ENCODE measurements at places on chromosomes 2 and 18.

- DNase-seq: no peak
Measured at GRCh38 chr2:189625636-189626035, 35.6 kb upstream of the ASNSD1 start.

DNA sequence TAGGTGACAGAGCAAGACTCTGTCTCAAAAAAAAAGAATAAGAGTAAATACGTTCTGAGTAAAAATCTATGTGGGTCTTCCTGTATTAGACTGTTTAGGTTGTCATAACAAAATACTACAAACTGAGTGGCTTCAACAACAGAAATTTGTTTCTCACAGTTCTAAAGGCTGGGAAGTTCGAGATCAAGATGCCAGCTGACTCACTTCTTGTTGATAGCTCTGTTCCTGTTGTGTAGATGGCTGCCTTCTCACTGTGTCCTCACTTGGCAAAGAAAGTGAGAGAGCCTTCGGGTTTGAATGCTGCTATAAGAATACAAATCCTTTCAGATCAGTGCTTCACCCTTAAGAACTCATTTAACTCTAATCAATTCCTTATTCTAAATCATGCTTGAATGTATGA lies 430.0 kb upstream of the VWC2L start:
- DNase-seq: no peak

DNA sequence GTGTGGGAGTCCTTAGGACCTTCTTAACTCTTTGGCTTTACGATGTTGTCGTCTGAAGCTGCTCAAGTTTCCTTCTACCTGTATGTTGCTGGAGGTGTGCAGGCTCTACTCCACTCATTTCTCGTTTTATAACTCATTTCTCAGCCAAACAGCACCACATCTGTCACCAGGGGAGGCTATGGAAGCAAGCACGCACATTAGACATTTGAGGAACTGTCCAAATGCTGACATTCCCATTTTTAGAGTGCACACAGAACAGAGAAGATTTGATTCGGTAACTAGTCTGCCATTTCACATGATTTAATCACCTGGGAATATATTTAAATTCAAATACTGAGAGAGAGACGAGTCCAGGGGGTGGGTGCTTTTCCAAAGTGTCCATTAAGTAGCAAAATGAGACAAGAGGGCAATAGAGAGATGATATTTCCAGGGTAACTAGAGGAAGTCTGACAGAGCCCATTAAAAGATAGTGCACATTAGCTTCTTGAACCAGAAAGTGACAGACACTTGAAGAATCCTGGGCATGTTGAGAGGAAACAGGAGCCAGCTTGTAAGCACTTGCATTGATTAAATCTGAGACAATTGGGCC lies 793.3 kb downstream of the TDRD15 start:
- DNase-seq: no peak

- DNase-seq: no peak
Measured at GRCh38 chr2:48906633-48907032, 151.1 kb upstream of the LHCGR start.

GRCh38 chr18:4455113-4455811 lies at the start of gene DLGAP1:
TSS of gene DLGAP1 (minus strand) at chr18:4455307.
- DNase-seq: no peak

DNA sequence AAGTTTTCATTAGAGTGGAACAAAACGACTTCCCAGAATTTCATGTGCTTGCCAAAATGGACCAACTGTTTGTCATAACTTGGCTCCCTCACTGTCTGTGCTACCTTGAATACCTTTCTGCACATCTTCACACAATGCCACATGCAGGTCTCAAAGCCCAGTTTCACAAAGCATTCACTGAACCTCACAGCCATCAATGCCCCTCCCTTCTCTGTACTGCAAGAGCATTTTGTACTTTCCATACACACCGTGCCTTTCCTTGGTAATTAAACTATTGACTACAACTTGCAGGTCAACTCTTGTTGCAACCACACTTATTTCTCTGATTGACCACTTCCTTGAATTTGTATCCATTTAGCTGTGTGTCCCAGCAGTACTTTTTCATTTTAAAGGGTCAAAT lies 50.5 kb downstream of the PAX3 start:
- DNase-seq: no peak

DNA sequence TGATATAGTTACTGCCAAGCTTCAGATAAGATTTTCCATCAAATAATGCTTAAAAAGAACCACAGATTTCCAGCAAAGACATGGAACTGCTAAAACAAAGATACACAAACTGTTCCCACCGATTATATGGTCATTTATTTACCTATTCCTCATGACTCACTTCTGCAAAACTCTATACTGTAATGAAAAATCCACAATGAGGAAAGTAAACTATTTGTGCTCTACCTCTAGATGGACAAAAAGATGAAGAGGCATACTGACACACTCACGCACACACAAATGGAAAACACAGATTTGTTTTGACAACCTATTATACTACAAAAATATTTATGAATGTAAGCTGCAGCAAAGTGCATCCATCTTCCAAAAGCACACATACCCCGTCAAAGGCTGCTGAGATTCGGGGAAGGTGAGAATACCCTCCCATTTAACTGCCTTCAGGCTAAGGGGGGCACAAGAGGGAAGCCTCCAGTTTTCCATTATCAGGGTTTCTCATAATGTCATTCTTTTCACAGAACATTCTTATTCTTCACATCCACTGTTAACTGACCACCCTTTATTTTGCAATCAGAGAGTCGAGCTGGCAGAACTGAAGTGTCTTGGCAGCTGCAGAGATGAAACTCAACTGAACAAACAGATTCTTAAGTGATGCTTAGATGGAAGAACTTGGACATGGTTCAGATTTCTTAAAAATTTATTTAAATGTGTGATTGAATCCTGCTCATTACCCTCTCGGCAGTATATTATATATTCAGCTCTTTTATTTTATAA lies 115.9 kb upstream of the TANK start:
- DNase-seq: no peak

DNA sequence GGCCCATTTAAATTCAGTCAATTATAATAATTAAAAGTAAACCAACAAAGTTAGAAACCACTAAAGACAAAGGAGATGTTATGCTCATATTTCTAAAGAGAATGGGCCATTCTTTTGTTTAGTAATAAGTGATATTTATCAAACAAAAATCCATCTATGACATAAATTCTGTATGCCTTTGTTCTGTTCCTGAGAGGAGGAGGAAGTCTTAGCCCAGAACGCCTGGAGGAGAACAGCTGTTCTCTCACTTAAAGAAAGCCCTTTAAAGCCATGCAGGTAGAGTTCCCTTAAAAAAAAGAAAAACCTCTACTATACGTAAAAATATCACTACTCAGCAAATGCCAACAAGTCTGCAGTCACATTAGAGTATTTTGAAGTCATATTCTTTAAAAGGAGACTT lies 15.5 kb downstream of the LAMA1 start:
- no peak for DNase-seq

GRCh38 chr2:29663268-29663667 lies 258.1 kb downstream of the ALK start:
- no peak for DNase-seq

- DNase-seq: peak; percentile 20
Measured at GRCh38 chr2:205706769-205707381, 24.6 kb downstream of the NRP2 start.

- DNase-seq: no peak
Measured at GRCh38 chr2:206482123-206482522, 38.8 kb downstream of the ADAM23 start.

- no peak for DNase-seq
Measured at GRCh38 chr2:196980473-196980872, 54.0 kb upstream of the PGAP1 start.

- no peak for DNase-seq
Measured at GRCh38 chr2:217861334-217861877, 141.4 kb downstream of the TNS1 start.

DNA sequence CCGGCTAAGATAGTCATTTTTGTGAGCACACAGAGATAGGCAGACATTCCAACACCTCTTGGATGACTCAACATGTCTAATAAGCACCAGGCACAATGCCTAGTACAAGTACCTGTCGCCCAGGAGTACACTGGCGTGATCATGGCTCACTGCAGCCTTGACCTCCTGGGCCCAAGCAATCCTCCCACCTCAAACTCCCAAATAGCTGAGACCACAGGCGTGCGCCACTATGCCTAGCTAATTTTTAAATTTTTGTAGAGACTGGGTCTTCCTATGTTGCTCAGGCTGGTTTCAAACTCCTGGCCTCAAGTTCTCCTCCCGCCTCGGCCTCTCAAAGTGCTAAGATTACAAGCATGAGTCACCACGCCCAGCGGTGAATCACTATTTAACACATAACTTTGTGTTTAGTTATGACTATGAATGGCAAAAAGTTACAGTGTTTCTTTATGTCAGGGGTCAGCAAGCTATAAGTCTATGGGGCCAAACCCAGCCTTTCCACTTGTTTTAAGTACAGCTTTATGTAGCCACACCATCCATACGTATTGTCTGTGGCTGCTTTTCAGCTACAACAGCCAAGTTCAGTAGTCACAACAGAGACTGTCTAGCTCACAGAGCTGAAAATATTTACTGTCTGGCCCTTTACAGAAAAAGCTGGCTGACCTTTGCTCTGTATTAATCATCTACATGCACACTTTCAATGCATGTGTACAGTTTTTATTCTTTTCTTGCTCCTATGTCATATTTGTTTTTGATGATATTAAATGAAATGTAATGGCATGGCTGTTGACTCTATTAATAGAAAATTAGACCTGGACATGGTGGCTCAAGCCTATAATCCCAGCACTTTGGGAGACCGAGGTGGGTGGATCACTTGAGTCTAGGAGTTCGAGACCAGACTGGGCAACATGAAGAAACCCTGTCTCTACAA lies 18.7 kb downstream of the ORC2 start:
- peak; percentile 54 for DNase-seq

DNA sequence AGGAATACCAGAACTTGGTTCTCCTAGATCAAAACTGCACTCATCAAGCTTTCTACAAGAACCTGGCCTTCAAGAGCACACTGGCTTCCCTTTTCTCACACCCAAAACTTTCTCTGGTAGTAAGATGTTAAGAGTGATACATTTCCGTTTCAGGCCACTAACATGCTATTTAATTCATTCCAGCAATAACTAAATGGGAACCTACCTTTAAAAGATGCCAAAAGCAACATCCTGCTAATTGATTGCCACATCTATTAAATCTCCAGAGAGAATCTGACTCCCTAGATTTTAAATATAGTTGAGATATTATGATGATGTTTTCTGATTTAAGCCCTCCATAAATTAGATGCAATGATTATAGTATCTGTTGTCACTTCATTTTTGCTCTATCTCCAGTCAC lies 71.6 kb downstream of the KCTD18 start:
- no peak for DNase-seq

DNA sequence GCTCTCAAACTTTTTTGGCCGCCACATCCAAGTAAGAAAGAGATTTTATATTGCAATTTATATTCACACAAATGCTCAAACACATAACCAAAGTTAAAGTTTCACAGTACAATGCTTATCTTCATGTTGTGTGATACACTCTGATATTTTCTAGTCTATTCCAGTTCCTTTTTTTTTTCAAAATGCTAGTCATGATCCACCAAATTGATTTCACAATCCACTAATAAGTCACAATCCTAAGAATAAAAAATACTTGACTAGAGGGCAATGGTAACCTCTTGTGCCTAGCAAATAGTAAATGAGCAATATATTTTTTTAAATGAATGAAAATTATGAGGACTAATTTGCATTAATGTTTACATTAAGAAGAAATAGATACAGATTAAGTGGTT lies 5.8 kb upstream of the PTPN4 start:
- no peak for DNase-seq

DNA sequence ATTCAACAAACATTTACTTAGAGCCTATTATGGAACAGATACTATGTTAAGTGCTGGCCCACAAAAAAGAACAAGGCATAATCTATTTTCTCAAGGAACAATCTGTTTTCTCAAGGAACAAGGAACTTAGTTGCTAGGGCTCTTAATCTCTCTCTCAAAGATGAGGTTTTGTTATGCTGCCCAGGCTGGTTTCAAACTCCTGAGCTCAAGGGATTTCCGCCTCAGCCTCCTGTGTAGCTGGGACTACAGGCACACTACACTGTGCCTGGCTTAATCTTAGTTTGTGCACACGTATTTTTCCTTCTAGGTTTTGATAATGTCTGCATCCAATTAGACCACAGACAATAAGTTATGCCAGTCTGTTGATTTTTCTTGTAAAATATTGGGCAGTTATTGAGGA lies 89.5 kb downstream of the PTH2R start:
- no peak for DNase-seq

GRCh38 chr18:40046596-40046995 lies 1908.4 kb upstream of the PIK3C3 start:
- DNase-seq: no peak

GRCh38 chr2:11466307-11467128 lies 557 bp upstream of the E2F6 start:
- DNase-seq: no peak

- DNase-seq: no peak
Measured at GRCh38 chr2:2890901-2891300, 486.7 kb downstream of the EIPR1 start.

- DNase-seq: no peak
Measured at GRCh38 chr18:10936176-10937053, 213.0 kb downstream of the PIEZO2 start.

DNA sequence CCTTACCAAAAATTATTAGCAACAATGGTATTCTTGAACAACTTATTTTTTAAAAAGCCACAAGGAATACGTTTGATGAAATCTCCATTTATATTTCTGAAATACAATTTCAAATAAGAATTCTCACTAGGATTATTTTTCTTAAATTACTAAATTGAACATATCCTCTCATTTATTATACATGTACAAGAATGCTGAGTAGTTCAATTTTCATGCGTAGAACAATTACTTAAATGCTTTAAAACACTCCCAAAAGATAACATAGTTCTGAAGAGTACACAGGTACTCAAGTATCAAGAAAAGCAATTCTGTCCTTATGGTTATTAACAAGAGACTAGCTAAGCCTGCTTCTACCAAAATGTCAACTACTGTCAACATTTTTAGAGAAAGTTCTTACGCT lies 268.1 kb downstream of the ZNF385B start:
- DNase-seq: no peak

DNA sequence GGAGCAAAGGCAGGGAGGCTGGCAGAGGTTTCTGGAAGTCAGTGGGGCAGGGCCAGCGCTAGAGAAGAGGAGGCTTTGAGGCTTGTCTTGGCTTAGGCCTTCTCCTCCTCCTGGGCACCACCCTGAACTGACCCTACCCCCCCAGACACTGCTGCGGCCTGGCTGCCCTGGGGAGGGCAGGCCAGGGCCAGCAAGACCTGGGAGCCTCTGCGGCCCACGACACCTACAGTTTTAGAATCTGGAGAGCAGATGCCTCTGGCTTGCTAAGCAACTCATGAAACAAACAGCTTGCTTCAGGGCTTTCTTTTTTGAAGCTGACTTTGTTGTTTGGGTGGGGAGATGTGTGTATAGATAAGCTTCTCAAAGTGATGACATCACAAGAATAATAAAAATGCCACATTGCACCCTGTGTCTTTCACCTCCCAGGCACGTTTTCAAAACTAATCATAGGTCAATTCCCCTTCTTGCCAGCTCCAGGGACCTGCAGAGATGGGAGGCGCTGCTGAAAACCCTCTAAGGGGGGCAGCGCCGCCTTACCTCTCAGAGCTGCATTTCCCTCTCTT lies 46.2 kb upstream of the SMAD7 start:
- DNase-seq: no peak

All from stimulated activated CD4-positive, alpha-beta T cell treated with anti-CD3 and anti-CD28 coated beads, Interleukin-12 subunit alpha, Interleukin-12 subunit beta, amount 100 ng/mL, for 24 hours (primary cell).